ENCODE measurements at places on chromosomes 3 and 15.

DNA sequence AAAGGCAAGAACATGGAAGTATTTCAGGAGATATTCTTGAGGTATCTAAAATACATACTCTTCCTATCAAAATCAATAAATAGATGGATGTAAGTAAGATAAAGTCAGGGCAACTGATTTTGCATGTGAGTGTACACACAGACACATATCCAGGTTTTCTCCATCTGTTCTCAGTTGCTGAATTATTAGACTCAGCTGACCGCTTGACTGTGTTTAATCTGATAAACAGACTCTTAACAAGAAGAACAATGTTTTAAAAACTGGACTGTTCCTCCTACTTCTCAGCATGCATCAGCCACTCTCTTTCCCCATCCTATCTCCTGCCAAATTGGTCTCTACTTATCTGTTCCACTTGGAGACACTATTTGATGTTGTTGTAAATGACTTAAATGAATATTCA is 73.5 kb downstream of the GOLGA8G start:
- no peak for DNase-seq

GRCh38 chr15:65333148-65333820 is 28.8 kb downstream of the RNU5B-1 start:
- DNase-seq: no peak

DNA sequence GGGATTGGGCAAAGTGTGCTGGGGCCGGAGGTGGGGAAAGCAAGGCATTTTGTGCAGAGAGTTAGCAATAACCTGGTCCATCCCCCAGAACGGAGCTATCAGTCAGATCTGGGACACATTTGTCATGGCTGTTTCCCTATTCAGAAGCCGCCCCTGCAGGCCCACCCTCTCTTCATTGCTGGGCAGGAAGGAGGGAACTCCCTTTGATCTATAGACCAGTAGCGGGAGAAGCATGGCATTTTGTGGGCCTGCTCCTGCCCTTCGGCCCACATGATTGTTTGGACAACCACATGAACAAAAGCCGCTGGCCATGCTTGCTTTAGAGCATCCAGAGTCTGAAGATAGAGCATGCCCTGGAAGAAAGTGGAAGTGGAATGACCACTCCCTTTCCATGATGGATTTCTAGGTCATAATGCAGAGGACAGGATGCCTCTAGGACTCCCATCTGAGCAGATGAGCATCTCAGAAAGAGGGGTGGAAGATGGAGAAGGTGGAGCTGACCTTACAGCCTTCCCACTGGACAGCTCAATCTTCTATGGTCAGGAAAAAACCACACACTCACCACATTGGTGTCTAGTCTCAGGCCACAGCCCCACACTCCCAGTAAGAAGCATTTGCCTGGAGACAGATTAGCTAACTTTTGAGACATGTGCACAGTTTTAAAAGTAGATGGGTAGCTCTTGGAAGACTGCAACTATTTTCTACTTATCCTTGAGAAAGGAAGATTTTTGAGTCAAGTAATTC is 11.9 kb upstream of the LRTM1 start:
- no peak for DNase-seq

DNA sequence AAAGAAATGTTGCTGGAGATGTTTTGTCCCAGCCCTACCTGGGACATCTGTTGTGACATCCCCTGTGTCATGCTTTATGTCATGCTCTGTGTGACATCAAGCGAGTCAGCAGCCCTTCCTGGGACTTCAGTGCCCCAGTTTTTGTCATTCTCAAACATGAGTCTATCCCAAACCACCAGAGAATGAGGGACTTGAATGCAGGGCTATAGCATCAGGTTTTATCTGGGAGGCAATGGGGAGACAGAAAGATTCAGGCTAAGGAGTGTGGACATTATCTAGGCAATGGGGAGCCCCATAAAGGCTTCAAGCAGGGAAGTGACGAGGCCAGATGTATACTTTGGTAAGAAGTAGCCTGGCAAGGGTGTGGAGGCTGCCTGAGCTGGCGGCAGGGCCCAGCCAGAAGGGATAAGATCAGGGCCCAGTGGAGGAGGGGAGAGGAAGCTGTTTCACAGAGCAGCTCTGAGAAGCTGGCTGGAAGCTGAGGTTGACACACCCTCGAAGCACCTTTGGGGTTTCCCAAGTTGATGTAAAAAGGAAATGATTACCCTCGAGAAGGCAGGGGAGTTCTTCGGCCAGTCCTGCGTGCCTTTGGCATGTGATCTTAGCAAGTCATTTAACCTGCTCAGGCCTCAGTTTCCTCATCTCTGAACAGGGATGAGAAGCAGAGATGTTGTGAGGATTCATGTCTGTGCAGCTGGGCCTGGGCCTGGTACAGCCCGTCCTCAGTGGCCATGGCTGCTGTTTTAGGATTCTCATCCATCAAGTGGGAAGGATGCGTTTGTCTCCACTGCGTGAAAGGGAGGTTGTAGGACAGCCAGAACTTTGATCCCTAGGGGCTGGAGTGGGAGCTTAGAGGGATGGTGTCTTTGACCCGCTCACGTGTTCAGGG is 34.3 kb downstream of the IRAK2 start:
- no peak for DNase-seq

DNA sequence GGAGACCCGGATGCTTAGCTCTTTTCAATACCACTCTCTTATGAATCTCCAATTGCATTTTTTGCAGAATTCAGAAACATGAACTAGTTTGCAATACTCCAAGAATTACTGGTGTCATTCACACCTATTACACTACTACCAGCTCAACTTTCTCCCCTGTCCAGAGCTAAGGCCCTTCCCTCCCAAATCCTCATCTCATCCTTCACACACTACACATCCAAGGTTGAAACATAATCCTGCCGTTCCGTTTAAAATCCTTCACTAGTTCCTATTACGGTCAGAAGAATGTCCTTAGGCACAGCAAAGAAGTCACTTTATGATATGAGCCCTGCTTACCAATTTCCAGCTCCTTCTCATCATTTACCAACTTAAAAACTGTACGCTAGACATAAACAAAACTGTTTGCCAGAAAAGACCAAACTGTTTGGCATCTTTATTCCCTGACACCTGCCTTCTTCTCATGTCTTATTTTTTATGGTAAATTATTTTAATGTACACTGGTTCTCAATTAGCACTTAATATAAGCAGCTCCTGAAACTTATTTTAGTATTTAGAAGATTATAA is 22.6 kb downstream of the TBL1XR1 start:
- no peak for DNase-seq

DNA sequence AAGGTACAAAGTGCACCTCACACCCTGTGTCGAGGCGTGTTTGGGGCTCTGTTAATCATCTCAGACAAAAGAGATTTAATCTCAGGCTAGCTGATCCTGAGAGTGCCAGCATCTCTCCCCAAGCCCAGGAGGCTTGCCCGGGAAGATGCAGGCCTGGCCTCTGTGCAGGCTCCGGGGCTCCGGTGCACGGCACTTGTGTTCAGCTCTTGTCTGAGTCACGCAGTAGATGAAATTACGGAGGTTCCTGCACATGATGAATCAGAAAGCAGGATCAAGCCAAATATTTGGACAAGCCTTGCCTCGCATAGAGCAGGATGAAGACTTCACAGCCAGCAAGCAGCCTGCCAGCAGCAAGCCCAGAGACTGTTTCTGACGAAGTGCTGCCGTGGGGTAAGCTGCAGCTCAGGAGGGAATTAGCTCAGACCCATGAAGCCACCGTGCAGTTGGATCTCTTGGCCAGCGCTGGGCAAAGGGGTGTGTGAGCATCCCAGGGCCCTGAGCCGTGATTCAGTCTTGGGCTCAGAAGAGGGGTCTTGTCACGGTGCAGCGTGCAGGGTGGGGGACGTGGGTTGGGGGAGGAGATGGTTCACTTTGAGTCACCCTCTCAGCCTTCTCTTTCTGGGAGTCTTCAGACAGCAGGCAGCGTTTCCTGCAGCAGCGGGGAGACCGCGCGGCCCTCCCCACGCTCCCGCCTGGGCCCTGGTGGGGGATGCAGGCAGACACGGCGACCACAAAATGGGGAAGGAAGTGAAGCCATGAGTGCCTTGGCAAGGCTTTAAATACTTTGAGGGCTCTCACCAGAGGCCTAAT is 89.2 kb upstream of the MEF2A start:
- DNase-seq: no peak

GRCh38 chr3:70943886-70944285 is 631.4 kb upstream of the MDFIC2 start:
- DNase-seq: no peak

DNA sequence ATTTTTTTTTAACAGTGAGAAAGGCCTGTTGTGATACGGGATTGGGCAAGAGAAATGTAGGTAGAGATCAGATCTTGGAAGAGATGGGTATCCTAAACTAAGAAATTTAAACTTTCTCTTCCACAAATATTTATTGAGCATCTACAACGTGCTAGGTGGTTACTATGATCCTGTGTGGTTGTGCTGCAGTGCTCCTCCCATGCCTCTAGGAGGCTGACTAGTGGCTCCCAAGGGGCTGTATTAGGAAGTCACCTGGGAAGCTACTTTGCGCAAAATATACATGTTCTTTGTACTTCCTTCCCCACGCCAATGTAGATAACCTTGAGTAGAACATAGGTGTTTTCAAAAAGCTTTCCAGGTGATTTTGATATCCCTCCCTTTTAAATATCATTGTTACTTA is 27.2 kb downstream of the USP3 start:
- no peak for DNase-seq

- DNase-seq: no peak
Measured at GRCh38 chr15:59304807-59305206, 67.9 kb downstream of the MYO1E start.

DNA sequence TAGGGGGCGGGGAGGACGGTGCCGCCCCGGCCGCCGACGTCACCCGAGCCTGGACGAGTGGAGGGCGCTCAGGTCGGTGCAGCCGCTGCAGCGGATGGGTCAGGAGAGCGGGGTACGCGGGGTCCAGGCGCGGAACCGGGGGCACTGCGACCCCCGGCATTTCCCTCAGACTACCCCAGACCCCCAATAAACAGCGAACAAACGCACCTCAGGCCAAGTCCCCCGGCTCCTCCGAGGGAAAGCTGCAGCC is 78.9 kb downstream of the IQSEC1 start:
- DNase-seq: no peak

DNA sequence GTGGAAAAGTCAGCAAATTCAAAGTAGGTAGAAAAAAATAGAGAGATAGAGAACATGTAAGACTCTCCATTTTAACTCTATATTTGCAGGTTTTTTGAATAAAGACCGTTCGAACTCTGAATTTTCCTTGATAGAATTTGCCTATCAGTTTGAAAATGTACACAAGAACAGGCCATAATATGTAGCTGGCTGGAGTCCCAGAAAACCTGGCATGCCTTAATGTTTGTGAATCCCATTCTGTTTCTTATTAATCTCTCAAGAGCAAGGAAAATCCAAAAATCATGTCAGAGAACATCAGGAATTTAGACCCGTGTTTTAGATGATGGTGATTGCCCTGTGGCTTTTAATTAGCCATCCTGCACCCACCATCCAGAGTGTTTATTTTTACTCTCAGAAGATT is 7.2 kb upstream of the CFAP161 start:
- DNase-seq: no peak

- no peak for DNase-seq
Measured at GRCh38 chr3:55000546-55000945, 72.7 kb upstream of the LRTM1 start.

DNA sequence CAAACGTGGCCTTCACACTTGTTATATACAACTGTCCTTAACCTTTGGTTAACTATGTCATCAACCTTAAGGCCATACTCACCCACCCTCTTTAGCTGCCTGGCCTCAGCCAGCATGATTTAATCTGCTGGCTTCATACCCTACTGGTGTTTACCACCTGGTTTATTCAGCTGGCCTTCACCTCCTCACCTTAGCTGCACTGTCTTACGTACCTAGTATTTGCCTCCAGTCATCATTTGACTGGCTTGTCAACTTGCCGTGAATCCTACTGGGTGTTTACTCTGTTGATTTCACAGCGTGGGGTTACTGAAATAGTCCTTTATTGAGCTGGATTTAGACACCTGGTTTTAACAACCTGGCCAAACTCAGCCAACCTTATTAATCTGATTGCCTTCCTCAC is 102.8 kb downstream of the IL12A start:
- DNase-seq: no peak

DNA sequence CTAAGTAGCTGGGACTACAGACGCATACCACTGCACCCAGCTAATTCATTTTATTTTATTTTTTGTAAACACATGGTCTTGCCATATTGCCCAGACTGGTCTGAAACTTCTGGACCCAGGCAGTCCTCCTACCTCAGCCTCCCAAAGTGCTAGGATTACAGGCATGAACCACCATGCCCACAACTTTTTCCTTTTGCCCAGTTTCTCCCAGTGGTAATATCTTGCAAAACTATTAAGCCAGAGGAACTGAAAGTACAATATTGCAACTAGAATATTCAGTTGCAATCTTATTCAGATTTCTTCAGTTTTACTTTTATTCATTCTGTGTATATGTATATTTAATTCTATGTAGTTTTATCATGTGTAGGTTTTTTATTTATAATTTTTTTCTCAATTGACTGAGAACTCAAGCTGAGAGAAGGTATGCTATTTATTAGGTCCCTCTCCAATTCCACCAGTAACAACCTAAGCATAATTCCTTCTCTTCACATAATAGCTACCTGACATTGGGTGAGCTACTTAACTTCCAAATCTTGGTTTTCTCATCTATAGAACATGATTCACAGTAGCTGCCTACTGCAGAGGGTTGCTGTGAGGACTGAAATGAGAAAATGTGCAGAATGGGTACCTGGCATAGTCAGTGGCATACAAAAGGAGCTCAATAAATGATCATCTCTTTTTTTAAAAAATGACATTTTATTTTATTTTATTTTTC is 30.8 kb downstream of the KLHL18 start:
- DNase-seq: no peak

DNA sequence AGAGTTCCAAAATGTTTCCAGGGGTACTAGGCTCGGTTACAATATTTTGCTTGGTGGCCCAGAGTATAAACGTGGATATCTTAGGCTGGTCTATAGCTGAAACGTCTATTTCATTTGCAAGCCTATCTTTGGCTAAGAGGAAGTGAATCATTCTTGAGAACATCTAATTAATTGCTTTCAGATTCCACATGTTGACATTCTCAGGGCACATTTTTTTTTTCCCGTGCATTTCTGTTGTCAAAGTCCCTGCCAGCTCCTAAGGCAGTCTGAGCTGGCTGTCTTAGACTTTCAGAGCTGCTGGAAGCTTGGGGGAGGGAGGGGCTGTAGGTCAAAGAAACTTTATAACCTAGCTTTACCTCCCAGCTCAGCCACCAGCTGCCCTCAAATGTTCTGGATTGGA is 23.2 kb upstream of the LAMP3 start:
- no peak for DNase-seq

DNA sequence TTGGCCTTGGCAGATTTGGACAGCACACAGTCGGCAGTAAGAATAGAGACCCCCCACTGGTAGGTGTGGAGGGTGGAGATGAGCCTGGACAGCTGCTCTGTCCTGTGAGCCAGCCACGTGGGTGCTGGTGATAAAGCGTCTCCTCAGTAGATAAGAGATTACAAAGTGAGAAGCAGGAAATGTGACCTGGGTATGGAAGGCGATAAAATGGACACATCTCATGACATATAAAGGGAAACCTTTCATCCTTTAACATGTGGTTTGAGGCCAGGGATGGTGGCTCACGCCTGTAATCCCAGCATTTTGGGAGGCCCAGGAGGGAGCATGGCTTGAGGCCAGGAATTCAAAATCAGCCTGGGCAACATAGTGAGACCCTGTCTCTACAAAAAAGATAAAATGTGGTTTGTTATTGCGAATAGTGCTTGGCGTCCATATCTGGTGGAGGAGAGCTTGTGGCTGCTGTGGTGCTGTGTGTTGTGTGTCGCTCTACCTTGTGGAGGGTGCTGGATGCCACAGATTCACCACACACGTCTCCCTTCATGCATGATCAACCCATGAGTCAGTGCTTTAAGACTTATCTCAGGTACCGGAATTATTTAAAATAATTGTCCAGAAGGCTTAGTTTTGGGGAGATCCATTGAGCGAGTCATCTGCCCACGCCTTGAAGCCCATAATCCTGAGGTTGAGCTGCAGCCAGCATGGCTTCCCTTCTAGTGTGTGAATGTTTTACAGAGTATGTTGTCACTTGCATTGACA is 157.0 kb downstream of the GABRG3 start:
- DNase-seq: no peak
